ENCODE measurements at places on chromosomes 11 and 22.

GRCh38 chr22:45896153-45896951, 80.6 kb downstream of the WNT7B start:
- no peak for DNase-seq

- DNase-seq: no peak
Measured at GRCh38 chr11:73203322-73203721, 14.8 kb upstream of the P2RY2 start.

DNA sequence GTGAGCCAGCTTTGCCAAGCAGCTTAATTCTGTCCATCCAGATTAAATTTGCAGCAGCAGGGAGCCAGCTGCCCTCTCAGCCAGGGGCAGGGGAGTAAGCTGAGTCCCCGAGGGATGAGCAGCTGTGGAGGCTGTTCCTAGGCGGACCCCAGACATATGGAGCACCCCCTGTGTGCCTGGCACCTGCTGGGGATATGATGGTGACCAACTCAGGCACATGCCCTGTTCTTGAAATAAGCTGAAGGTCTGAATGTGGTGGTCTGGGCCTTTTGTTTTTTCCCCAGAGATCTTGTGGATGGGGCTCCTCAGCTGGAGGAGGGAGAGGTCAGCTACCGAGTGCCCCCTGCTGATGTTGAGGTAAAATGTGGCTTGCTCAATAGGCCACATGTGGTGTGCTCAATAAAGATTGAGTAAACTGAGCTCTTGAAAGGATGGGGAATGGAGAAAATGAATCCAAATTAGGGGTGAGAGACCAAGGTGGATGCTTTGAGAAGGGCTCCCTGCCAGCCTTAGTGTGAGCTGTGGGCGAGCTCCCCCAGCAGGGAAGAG, 103.3 kb upstream of the NNMT start:
- DNase-seq: no peak

GRCh38 chr22:45262195-45262930, 21.7 kb upstream of the KIAA0930 start:
- DNase-seq: no peak

GRCh38 chr11:21396342-21397008, 727.1 kb downstream of the NELL1 start:
- DNase-seq: no peak

- DNase-seq: no peak
Measured at GRCh38 chr22:26333088-26333800, 95.8 kb upstream of the ASPHD2 start.

DNA sequence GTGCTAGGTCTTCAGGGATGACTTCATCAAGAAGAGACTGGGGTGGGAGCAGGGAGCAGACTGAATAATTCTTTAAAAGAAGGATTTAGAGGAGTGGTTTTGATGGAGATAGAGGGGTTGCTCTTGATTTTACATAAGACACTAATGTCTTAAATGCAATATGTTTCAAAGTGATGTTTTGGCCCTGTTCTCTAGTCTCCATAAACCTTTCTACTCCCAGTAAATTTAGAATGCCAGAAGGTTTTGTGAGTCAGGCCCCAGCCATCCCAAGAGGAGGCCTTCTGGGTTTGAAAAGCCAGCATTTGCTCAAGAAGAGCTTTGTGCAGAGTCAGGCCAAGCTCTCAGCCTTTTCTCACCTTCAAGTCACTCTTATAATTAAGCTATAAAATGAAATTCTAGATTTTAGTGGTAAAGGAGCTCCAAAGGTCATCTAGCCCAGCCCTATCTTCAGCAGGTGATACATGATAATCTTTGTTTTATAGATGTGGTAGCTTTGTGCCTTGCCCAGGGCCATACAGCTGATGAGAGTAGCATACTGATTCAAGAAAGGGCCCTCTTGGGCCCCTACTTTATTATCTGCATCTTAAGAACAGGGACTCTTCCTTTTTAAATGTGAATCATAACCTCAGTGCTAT, 122.8 kb upstream of the MTNR1B start:
- no peak for DNase-seq

- DNase-seq: no peak
Measured at GRCh38 chr11:108561535-108561991, 32.0 kb downstream of the EXPH5 start.

DNA sequence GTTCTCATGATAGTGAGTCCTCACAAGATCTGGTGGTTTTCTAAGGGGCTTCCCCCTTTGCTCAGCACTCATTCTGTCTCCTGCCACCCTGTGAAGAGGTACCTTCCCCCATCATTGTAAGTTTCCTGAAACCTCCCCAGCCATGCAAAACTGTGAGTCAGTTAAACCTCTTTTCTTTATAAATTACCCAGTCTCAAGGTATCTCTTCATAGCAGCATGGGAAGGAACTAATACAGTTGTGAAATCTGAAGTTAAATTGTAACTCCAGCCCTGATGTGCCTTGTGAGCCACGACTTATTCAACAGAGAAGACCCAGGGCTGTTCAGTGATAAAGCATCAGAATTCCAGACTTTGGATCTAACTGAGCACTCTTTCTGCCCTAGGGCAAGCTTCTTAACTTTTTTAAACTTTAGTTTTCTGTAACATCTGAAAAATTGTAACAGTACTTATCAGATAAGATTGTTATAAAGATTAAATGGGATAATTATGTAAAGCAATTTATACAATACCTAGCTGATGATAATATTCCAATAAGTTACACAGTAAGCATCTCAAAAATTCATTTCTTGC, 220.0 kb downstream of the TRPC6 start:
- DNase-seq: no peak

DNA sequence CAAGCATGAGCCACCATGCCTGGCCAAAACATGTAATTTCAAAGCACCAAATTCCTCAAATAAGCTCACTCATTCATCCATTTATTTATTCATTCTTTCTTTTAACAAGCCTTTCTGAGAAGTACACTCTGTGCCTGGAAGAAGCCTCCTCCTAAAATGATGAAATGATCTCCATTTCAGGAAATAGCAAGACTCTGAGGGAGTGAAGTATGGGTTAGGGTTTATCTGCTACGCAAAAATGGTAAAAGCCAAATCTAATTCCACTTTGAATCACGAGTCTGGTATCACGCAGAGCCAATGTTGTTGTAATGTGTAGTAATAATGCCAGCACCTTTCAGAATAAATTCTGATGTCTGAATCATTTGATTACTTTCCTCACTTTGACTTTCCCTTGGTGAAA, 1041.8 kb downstream of the LRRC4C start:
- DNase-seq: no peak

GRCh38 chr22:46240073-46240472, 10.0 kb downstream of the CDPF1 start:
- DNase-seq: no peak

DNA sequence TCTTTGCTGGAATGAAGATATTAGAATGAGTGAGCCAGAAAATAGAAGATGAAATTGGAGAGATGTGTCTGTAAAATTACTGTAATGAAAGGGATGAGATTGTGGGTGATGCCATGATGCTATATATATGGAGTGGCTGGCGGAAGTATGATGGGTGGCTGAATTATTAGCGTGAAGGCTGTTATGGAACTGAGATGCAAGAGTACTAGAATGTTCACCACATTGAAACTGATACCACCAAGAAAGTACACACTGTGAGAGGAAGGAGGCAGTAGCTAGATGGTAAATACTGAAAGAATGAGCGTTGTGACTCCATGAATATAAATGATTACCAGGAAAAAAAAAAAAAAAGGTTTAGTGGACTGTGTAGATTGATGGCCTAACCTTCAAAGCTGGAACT, 411.9 kb downstream of the CNTN5 start:
- no peak for DNase-seq

DNA sequence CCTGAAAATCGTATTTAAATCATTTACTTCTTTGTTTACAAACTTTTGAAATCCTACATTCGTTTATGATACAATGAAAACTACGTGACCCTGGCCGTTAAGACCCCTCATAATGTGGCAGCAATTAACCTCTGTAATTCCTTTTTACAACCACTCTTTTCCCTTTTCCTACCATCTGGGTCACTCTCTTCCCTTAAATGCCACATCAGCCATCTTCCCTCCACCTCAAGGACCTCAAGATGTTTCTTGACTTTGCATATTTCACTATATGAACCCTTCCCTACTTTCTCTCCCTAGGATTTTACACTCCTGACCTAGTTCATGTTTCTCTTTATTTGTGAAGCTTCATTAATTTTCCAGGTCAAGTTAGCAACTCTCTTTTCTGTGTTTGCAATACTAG, 26.8 kb downstream of the OR2AG2 start:
- DNase-seq: no peak

GRCh38 chr22:28051787-28052356, 132.8 kb upstream of the PITPNB start:
- DNase-seq: no peak

- no peak for DNase-seq
Measured at GRCh38 chr11:130787973-130788570, 128.2 kb downstream of the SNX19 start.

DNA sequence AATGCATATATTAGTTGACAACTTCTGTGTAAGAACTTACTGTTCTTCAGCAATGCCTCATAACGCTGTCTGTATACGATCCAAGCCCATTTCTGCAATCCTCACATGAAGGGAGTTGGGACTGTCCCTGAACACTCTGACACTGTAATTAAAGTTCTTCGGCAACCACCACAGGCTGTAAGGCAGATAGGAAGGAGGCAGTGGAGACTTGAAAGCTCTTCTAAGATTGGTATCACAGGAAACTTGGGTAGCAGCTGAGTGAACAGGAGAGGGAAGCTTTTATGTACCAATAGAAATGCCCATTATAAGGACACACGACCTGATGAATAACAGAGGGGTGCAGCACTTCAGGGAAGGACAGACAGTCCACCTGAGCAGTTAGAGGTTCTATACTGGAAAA, 12.0 kb upstream of the GAB2 start:
- DNase-seq: no peak

DNA sequence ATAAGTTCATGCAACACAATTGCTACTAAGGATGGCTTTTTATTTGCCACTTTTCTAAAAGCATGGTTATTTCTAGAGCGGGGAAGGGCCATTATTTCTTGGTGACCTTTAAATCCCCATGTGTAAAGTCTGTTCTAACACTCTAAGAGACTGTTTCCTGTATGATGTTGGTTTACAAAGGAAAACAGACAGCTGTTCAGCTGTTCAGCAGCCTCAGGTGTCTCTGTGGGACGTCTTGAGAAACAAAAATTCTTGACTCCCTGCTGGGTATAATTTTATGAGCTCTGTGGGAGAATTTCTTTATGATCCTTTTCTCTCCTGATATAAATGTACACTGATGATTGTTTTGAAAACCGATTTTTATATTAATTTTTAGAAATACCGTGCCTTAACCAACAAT, 13.9 kb downstream of the MUC15 start:
- no peak for DNase-seq

GRCh38 chr11:94895451-94895850, 77.9 kb downstream of the CWC15 start:
- no peak for DNase-seq

- no peak for DNase-seq
Measured at GRCh38 chr22:45196926-45197605, 33.3 kb downstream of the NUP50 start.

DNA sequence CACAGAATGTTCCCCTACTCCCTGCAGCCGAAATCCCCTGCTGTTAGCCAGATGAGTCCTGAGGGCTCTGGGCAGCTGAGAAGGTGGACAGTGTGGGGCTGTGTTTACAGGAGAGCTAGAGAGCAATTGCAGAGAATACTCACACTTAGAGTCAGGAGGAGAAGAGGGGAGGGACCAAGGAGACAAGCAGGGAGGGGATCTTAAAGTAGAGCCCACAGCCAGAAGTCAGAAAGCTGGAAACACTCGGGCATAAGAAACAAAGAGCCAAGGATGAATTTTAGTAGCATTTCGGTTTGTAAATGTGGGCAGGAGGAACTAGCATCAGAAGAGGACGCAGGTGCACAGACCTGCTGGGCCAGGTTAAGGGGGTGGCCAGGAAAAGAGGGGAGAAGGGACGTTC, 1435.9 kb downstream of the BRD1 start:
- no peak for DNase-seq

GRCh38 chr11:118634431-118635236, 27.2 kb downstream of the PHLDB1 start:
- no peak for DNase-seq

- no peak for DNase-seq
Measured at GRCh38 chr11:12386745-12387144, 9.4 kb downstream of the PARVA start.

DNA sequence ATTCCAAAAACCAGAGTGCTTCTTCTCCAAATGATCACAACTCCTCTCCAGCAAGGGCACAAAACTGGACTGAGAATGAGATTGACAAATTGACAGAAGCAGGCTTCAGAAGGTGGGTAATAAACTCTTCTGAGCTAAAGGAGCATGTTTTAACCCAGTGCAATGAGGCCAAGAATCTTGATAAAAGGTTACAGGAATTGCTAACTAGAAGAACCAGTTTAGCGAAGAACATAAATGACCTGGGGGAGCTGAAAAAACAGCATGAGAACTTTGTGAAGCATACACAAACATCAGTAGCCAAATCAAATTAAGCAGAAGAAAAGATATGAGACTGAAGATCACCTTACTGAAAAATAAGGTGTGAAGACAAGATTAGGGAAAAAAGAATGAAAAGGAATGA, 15.5 kb downstream of the OR52M1 start:
- DNase-seq: no peak

GRCh38 chr11:24679821-24680351, 183.0 kb downstream of the LUZP2 start:
- no peak for DNase-seq

DNA sequence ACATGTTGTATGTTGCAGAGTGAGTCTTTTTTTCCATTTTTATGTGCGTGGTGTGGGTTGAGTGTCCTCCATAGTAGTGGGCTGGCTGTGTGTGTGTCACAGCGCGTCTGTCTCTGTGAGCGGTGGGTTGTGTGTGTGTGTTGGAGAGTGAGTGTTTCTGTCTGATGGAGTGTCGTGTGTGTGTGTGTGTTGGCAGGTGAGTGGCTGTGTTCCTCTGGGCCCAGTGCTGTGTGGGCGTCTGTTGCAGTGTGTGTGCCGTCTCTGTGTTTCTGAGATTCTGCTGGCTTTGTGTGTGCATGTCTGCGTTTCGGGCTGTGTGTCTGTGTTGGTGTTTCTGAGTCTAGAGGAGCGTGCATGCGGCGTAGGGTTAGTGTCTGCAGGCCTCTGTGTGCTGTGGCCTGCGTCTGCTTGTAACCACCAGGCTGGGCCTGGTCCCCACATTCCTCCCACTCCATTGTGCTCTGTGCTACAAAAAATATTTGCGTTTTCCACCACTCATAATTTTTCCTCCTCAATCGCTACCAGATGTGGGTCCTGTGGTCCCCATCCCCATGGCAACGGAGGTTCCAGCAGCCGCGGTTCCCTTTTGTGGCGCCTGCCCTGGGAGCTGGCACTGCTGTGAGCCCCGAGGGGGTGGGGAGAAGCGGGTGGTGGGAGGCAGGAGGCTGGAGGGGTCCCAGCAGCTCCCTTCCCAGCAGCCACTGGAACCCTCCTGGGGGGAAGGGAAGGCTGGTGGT, 15.2 kb downstream of the SCARF2 start:
- no peak for DNase-seq

- DNase-seq: no peak
Measured at GRCh38 chr22:35325209-35325608, 25.5 kb downstream of the TOM1 start.

DNA sequence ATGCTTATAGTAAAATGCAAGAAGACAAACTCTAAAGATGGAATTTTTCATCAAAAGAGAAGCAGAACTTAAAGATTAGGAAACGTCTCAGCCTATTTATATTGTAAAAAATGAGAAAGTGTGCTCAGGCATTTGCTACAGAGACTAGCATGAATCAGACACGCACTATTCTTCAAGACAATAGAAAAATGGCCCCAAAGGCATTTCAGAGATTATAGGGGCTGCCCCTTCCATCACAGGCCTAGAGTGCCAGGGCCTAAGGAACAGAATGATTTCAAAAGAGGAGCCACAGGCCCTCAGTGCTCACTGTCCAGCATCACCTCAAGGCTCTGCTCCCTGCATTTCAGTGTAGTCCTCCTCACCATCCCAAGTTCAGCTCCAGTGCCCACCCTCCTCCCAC, 27.5 kb downstream of the TNKS1BP1 start:
- DNase-seq: no peak

All from stimulated activated CD4-positive, alpha-beta T cell treated with anti-CD3 and anti-CD28 coated beads, Interleukin-1b, Interleukin-23, amount 100 ng/mL, for 1 hour (primary cell).